ENCODE measurements at places on chromosomes 7 and 10.
A peak's percentile ranks its signal among the peaks of the same experiment; 100 is the strongest.

DNA sequence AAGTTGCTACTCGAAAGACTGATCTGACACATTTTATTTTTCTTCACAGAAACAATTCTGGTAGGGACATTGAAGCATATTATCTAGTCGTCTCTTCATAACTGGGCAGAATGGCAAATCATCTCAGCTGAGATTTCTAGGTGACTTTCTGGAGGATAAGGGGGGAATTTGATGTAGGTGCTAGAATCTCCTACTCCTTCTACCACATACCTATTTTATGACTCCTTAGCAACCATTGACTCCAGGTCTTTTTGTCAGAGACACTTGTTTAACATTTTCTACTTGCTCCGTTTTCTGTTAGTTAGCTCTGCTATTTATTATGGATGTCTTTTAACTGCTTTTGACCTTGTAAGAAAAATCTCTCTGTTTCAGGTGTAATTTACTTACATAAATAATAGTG, 380.9 kb upstream of the SEMA3C start:
- no peak for DNase-seq

GRCh38 chr7:101632641-101633040, 3.5 kb upstream of the MYL10 start:
- DNase-seq, result no peak

- no peak for DNase-seq
These were observed 557.2 kb upstream of the CELF2 start for GRCh38 chr10:10460451-10460850.

GRCh38 chr10:34804306-34804705, 10.8 kb downstream of the PARD3 start:
- no peak for DNase-seq

- DNase-seq, result no peak
These were observed 75.9 kb downstream of the FAM204A start for GRCh38 chr10:118266098-118266748.

DNA sequence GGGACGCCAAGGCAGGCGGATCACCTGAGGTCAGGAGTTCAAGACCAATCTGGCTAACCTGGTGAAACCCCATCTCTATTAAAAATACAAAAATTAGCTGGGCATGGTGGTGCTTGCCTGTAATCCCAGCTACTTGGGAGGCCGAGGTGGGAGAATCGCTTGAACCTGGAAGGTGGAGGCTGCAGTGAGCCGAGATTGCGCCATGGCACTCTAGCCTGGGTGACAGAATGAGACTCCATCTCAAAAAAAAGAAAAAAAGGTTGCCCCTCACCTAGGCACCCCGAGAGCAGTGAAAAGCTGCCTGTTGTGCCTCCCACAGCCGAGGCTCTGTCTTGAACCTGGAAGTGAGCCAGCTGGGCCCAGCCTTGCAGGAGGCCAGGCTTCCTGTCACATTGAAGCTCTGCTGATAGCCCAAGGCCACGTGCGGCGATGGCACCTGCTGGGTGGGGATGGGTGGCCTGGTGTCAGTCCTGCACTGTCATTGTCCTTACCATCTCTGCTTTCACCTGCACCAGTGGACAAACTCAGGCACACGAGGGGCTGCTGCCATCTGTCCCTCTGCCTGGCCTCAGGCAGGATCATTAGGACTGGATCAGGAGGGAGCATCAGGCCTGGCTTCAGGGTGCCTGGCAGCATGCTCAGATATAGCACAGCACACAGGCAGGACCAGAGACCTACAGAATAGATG, 37.8 kb downstream of the DNAJB12 start:
- no peak for DNase-seq

DNA sequence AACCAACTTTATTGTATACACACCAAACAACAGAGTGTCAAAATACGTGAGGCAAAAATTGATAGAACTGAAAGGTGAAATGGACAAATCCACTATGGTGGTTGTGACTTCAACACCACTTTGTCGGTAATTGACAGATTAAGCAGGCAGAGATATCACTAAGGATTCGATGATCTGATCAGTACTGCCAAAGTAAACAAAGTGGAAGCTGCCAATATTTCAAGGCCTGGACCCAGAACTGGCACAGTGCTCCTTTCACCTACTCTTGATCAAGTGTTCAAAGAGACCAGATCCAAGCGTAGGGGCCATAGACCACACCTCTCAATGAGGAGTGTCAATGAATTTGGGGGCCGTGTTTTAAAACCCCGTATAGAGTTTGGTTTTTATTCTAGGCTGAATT, 167.0 kb downstream of the CDK14 start:
- DNase-seq, result no peak

GRCh38 chr10:112593023-112593422, 146.0 kb downstream of the VTI1A start:
- DNase-seq, result no peak

GRCh38 chr7:137492889-137493288, 149.4 kb upstream of the PTN start:
- DNase-seq, result no peak

- no peak for DNase-seq
These were observed 10.5 kb upstream of the SRPK2 start for GRCh38 chr7:105399043-105399725.

DNA sequence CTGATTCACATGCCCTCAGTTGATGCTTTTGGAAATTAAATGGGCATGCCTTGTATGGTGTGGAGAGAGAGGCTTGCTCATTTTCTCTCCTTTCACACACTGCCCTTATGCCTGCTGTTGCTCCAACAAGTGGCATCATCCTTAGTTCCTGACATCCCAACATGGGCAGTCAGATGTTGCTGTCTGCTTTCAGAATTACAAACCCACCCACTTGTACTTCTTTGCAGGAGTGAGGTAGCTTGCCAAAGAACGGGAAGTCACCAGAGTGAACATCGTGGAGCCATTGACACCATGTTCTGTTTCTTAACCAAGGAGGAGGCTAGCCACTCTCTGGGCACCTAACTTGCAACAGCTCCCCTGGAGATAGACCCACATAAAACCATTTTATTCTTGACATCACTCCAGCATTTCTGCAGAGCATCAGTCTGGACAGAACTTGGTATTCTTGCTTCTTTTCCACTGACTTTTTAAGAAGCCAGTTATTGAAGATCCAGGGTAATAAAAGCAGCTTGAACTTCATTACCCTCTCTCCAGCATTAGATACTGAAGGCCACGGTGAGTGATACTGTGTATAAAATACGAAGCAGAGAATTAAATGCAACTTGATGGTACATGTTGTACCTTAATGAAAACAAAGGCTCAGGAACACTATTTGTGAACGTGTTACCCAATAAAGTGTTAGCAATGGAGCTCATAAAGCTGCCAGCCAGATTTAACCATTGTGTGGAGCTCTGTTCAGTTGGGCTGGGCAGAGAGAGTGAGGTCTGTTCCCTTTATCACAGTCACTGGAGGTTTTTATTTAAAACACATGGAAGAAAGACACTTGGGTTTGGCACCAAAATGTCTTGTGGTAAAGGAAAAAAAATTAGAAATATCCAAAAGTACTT, 195.8 kb upstream of the HABP2 start:
- DNase-seq, result no peak

DNA sequence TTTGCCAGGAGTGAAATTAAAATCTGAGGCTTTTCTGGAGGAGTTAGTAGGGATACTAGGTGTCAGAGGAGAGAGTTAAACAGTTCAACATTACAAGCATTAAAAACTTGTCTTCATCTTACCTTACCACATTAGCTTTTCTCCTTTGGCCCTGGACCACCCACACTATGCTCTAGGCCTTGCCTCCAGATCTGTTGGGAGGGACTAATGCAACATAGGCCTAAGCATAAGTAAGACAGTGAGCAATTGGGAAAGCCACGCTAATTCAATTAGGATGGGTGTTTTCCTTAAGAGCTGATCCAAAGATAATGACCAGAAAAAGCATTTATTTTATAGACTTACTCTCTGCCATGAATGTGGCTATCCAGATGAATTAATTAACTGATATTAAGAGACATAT, 158.9 kb downstream of the ELMO1 start:
- DNase-seq, result no peak

GRCh38 chr10:43627942-43628341, 20.7 kb downstream of the ZNF32 start:
- no peak for DNase-seq

DNA sequence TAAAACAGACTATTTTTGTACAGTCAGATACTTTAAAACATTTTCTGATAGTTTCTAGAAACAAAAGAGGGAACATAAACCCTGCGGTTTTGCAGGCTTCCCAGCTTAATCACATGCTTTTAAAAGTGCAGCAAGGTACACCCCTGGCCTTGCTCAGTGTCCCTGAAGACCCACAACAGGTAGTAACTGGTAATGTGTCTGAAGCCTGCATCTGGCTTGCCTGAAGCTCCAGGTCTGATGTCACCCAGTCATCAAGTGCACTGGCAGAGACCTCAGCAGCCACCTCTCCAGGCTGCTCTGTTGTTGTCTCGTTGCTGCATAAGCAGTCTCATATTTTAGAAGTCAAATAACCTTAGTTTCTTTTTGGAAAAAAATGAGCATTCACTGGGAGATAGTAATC, 376.1 kb upstream of the MTPN start:
- DNase-seq, result no peak

DNA sequence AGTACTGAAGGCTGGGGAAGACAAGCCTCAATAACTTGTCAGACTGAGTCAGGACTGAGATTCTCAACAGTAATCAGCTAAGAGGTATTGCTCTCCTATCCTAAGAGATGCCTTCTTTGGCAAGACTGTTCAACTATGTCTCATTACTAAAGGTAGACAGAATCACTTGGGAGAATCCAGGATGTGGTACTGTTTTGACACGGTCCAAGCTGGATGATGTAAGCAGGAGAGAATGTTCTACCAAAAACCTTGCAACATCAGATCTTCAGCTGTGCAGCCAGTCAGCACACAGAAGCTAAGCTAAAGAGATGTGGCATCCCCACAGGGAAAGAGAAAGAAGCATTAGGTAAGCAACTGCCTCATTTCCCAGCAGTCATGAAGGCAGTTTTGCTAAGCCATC, 391.4 kb downstream of the NRG3 start:
- peak; percentile 1 for DNase-seq

DNA sequence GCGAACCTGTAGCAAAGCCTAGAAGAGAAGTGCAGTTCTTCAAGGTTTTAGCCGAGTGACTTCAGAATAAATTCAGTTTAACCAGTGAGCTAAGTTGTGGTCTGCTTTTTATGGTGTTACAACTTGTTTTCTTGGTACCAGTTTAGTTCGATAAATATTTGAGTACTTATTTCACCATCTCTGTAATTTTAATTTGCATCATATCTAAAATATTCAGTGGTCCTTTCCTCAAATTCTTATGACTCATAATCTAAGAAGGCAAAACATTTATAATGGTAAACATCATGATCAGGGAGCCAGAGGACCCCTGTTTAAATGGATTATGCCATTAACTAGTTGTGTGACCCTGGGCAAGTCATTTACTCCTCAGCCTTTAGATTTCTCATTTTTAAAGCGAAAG, 4.1 kb upstream of the BMPER start:
- DNase-seq, result no peak

DNA sequence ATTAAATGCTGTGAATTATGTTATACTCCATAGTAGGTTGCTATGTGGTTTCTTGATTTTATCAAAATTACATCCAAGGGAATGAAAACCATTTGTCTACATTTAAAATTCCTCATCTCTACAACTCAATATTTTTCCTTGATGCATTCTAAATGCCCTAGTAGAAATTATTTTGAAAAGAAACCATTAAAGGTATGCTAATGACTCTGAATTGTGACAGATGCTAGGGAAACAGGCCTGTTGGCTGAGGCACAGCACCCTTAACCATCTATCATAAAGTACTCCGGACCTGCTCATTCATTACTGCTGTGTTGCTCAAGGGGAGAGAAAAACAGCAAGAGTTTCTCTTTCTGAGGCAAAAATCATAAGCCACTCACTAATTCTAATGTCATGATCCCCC, 131.2 kb downstream of the CHCHD3 start:
- DNase-seq, result no peak

DNA sequence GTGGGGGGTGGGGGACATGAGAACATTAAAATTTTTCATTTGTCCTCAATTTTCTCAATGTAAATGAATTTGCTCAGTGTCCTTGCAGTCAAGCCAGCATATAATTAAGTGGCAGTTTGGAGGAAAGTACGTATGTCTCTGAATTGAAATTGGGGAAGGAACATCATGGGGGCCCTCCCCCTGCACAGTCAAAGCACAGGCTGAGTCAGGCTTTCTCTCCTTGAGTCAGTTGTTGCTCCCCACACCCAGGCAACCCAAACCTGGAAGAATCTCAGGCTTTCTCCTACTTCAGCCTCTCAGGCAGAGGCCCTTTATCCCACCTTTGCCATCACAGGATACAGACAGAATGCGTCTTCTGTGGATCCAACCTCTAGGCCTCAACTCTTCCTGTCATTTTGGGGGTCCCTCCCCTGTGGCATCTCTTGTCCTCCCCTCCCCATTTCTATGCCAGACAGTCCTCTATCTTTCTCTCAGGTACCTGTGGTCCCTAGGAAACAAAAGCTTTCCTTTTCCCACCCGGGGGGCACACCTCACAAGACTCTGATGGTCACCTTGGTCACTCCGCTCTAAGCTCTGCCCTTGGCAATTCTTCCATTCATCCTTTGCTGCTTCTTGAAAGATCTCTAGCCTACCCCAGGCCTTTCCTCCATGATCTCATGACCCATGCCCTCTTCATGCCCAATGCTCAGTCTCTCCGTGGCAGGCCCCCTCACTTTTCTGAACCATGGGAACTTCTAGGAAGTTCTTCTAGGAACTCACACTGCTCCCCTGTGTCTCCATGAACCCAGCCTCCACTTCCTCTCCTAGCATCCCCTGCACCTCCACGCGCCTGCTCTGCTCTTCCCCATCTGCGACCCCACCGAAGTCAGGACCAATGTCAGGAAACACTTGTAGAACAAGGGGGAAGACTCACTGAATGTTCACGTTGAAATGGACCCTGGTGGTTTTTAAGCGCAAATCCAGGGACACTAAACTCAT, 40.4 kb downstream of the CREB3L2 start:
- no peak for DNase-seq

DNA sequence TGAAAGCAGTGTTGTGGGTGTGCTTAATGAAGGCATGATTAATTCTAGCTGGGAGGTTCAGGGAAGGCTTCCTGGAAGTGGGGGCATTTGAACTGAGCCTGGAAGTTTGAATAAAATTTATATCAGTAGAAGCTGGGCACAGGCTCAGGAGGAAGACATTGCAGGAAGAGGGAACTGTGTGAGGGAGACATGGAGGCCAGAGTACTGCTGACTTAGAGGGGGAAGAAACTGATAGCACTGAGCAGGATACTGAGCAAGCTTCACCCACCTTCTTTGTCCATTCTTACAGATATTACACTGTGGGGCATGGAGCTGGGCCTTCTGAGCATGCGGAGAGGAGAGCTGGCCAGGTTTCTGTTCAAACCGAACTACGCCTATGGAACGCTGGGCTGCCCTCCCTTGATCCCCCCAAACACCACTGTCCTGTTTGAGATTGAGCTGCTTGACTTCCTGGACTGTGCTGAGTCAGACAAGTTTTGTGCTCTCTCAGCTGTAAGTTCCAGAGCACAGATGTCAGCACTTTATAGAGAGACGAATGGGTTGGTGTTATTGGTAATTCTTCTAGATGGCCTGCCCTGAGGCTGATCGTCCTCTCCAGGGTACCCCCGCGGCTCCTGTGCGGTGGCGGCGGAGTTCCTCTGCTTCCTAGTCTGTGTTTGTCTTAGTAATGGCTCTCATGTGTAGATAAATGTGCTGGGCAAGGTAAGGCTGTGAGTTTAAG, 2.1 kb downstream of the FKBP6 start:
- no peak for DNase-seq

Data from occipital lobe (tissue), 3 donors.